ENCODE measurements at places on chromosomes 1 and 21. TPM values are rescaled to one million over a fixed set of nuclear protein-coding genes. Genes with fewer than 3 reads are reported as not detected.

- peak; percentile 80 for DNase-seq
These were observed 104.9 kb upstream of the TMPRSS2 start for GRCh38 chr21:41612674-41613532.

DNA sequence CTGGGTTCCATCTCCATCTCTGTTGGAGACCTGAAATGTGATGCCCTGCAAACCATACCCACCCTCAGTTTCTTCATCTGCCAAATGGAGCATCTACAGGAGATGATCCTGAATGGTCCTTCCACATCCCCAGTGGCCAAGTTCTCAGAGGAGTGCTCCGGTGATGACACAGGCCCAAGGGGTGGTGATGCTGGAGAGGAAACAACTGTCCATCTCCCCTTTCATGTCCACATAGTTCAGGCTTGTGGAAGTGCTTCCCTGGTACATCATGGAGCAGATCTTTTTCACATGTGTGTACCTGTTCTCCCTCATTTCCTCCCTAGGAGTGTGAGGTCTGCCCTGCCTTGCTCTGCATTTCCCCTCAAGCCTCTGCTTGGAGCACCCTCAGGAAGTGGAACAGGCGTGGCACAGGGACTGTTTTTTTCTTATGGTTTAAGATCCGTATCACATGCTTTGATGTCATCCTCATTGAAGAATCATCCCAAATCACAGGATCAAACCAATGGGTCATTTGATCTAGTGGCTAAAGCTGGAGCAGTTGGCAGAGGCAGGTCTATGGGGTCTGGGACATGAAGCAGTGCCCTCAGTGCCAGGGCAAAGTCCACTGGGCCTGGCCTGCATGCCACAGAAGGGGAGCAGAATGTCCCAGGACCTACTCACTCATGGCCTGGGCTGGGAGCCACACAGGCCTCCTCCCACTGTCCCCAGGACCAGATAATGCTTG is 8.2 kb upstream of the TRIM63 start:
- DNase-seq, result no peak

GRCh38 chr1:156721535-156721934 is 6.7 kb upstream of the METTL25B start:
- no peak for DNase-seq

- DNase-seq, result no peak
These were observed 58.1 kb upstream of the CCDC190 start for GRCh38 chr1:162919034-162919433.

- no peak for DNase-seq
These were observed 352.6 kb upstream of the NEGR1 start for GRCh38 chr1:72634946-72635345.

GRCh38 chr1:60133848-60134247 is 60.3 kb upstream of the C1orf87 start:
- no peak for DNase-seq

GRCh38 chr1:35932941-35933340 is 2.0 kb downstream of the AGO3 start:
- DNase-seq, result no peak

DNA sequence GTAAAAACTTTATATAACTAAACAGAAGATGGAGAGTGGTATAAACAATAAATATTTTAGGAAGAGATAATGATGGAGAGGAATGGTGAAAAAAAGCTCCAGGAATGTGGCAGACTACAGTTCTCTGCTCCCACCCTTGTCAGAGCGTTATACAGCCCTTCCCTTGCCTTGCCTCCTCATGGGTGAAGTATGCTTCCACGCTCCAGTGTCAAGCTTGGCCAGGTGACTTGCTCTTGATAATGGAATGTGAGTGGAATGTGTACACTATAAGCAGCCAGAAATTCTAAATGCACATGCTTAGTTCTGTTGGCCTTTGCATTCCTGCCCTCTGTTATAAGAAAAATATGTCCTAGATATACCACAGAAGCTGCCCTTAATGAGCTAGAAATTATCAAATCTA is 24.7 kb upstream of the POGK start:
- no peak for DNase-seq

GRCh38 chr1:56453417-56454078 is 125.8 kb downstream of the PLPP3 start:
- no peak for DNase-seq

- DNase-seq, result no peak
These were observed 43.4 kb downstream of the AHDC1 start for GRCh38 chr1:27560268-27561123.

DNA sequence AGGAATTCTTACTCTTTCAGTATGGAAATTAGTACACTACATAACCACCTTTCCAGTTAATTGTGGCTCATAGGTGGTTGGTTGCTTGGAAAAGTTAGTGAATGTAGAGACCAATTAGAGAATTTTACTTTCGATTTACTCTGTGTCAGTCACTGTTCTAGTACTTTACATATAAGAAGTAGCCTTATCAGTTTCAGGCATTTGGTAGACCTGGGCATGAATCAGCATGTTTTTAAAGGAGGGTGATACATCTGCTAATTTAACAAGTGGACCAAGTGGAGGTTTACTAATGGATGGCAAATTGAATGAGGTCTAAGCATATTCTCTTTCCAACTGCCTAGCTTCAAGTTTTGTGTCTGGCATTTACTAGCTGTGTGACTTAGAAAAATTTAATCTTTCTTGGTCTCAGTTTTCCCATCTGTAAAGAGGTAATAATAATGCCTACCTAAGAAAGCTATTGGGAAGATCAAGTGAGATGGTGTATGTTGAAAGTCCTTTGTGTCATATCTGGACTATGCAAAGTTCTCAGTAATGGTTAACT is 1158.6 kb downstream of the PLA2G4A start:
- DNase-seq, result no peak

GRCh38 chr21:41064951-41065350 is 103.0 kb upstream of the BACE2 start:
- no peak for DNase-seq

Gene GNAT2
- total RNA-seq, result not detected

Gene RNU1-4
- total RNA-seq, result under 0.01 TPM

Gene AMY1C
- total RNA-seq, result not detected

Gene DNALI1
- total RNA-seq, result 2.6 TPM

Data from thoracic aorta (tissue), 2 donors.